ENCODE measurements at places on chromosomes 7 and 10.

- no peak for DNase-seq
Measured at GRCh38 chr10:132648072-132648850, 110.7 kb downstream of the INPP5A start.

DNA sequence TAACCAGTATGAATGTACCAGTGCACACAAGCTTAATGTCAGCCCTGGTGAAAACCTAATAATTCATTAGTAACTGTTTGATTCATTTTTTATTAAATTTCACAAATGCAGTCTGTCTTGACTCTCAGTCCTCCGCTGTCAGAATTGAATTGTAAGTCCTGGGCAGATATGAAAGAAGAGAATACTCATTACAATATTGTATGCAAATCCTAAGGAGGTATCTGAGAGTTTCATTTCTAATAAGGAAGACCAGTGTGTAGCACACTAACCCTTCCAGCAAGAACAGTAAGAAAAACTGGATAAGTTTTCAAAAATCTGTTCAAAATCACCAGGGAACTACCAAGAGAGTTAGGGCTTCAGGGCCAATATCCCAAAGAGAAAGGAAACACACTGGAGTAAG, 652.1 kb downstream of the SUGCT start:
- DNase-seq = no peak

DNA sequence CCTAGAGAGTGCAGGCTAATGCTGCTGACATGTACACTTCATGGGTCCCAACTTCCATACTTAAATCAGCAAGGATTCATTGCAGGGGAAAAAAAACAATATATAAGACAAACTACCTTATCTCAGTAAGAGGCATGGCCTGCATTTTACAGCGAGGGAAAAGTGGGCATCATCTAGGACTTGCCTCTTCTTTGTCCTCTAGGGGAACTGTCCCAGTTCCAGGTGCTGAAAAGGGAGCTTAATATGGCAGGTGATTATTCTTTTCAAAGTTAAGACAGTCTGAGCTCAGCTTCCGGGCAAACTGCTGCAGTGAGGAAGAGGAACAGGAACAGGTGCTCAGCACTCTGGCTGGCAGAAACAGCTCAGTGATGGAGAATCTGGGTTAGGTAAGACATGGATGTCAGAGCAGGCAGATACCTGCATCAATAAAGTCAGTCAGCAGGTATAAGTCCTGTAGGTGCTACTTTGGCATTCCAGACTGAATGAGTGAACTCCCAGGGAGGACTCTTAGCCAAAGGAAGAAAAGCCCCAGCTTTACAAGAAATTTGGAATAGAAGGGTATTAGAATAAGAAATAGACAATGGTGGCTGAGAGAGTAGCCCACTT, 147.2 kb downstream of the TMEM178B start:
- DNase-seq = no peak

GRCh38 chr10:5944389-5945189, 32.8 kb downstream of the IL15RA start:
- DNase-seq = no peak

GRCh38 chr10:15865304-15865703, 5.0 kb upstream of the MINDY3 start:
- no peak for DNase-seq

DNA sequence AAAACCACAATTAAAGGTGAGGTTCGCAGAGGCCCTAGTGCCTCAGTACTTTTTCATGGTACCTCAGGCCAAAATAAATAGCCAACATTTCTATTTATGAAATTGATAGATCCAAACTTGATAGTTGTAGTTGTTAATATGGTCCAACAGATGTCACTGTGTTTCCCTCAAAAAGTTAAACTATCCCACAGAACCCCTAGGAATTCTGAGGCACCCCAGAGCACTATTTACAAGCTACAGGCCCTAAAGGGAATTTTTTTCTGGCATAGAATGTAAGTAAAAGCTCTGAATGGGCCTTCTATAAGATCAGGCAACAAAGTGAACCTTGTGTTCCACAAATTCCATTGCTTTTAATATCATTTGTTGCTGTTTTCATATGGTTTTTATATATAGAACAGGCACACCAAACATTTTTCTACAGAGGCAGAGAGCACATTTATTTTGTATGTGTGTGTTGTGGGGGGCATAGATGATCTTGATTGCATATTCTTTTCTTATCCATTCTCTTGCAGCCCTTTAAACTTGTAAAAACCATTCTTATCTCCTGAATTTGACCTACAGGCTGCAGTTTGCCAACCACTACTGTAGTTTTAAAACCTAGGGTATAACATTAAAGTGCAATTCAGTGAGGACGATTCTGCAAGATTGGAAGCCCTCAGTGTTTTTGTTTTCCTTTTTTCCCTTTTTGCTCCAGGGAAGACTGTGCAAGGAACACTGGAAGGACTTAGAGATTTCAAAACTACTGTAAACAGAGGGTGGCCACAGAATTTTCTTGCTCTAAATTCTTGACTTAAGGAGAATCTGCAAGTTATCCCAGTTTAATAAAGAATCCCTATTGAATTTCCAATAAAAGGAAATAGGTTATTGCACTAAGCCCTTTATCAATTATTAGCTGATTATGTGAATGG, 3.5 kb upstream of the ARL4A start:
- DNase-seq = no peak

DNA sequence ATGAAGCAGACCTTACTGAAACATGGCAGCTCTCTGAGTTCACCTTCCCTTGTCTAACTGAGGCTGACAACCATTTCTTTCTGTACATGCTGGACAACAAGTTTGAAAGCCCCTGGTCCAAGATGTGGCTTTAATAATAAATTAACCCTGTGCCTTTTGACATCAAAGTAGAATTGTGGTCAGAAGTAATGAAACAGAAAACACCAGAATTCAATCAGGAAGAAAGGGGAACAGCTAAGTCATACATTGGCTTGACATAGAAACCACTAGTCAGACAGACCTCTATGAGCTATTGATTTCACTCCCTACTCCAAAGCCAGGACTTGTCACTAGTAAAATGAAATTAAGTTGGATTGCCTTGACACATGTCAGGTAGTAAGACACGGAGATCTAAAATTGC, 175.2 kb upstream of the ASAH2 start:
- no peak for DNase-seq

DNA sequence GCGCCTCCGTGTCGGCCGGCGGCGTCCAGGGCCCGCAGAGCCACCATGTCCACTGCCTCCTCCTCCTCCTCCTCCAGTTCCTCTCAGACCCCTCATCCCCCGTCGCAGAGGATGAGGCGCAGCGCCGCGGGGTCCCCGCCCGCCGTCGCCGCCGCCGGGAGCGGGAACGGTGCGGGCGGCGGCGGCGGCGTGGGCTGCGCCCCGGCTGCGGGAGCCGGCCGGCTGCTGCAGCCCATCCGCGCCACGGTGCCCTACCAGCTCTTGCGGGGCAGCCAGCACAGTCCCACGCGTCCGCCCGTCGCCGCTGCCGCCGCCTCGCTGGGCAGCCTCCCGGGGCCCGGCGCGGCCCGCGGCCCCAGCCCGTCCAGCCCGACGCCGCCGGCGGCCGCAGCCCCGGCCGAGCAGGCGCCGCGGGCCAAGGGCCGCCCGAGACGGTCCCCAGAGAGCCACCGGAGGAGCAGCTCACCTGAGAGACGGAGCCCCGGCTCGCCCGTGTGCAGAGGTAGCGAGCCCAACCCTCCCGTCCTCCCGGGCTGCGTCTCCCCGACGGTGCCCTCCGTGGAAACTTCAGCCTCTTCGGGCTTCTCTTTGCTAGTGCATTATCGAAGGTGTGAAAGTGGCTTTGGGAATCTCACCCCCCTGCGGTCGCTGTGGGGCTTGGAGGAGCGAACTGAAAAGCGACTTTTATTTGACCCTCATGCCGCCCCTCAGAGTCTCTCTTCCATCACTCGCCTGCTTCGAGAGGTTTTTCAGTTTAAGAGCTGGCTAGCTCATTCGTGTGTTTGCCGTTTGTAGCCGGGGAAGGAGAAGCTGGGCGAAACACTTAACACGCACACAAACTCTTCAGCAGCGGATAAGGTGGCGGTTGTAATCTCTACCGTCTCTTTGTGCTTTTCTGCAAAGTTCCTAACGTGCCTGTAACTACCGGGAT, 975 bp downstream of the GLCCI1 start:
- peak; percentile 13 for DNase-seq

DNA sequence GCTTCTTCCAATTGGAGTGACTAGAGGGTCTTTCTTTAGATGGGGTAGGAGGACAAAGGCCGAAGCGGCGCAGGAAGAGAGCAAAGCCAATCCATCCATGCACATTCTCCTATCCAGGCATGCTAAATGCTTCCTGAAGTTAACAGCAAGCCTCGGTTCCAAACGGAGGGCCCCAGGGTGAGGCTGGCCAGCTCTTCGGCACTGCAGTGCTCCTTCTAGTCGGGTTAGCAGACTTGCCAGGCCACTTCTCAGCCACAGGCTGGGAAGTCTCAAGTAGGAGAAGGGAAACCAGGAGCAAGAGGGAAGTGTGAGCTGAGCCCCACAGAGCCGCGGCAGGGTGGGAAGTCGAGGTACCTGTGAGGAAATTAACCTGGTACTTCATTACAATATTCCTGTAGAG, 253.8 kb upstream of the INHBA start:
- no peak for DNase-seq

DNA sequence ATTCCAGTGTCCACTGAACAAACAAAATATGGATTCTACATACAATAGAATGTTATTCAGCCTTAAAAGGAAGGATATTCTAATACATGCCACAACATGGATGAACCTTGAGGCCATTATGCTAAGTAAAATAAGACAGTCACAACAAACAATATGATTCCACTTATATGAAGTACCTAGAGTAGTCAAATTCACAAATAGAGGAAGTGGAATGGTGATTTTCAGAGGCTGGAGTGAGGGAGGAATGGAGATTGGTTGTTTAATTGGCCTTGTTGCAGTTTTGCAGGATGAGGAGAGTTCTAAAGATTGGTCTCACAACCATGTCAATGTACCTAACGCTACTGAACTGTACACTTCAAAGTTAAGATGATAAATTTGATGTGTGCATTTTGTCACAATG, 119.6 kb downstream of the CHN2 start:
- DNase-seq = no peak

DNA sequence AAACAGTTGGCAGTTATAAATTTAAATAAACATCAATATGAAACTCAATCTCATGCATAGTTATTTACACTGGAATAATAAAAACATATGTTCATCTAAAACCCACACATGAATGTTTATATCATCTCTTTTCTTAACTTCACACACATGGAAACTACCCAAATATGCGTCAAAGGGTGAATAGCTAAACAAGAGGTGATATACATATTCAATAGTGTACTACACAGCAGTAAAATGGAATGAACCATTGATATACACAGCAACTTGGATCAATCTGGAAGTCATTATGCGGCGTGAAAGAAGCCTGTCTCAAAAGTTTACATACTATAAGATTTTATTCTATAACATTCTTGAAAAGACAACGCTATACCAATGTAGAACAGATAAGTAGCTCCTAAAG, 282.5 kb upstream of the POM121L12 start:
- no peak for DNase-seq

DNA sequence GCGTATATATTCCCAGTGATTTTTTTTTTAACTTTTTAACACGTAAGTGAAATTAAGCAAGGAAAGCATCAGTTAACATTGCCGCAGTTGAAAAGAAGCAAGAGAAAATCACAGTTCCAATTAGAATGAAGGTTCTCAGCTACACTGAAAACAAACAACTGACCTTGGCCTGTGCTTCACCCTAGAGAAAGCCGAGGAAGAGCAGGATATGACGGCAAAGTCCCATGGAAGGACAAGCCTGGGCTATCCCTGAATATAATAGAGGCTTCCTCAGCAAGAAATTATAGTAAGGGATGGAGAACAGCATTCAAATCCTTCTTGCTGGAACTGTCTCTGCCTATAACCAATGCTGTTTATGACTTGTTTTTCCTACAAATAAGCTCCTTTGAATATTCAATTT, 83.0 kb upstream of the INHBA start:
- no peak for DNase-seq

DNA sequence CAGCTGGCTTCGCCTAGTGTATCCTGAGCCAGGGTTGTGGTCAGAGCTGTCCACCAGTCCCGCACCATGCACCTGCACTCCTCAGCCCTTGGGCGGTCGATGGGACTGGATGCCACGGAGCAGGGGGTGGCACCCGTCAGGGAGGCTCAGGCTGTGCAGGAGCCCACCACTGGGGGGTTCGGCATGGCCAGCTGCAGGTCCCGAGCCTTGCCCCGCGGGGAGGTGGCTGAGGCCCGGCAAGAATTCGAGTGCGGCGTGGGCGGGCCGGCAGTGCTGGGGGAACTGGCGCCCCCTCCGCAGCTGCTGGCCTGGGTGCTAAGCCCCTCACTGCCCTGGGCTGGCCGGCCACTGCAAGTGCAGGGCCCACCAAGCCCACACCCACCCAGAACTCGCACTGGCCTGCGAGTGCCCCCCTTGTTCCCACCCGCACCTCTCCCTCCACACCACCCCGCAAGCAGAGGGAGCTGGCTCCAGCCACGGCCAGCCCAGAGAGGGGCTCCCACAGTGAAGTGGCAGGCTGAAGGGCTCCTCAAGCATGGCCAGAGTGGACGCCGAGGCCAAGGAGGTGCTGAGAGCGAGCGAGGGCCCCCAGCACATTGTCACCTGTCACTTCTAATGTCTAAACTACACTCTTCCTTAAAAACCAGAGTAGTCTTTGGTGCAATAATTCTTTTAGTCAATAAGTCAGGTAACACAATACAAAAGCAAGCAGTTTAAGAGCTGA, 11.0 kb downstream of the FAM25A start:
- no peak for DNase-seq
